Neural crest cell (in vitro differentiated cells): ENCODE measurements at places on chromosomes 13 and 19.

- DNase-seq, result no peak
Measured at GRCh38 chr19:4586691-4587090, 27.2 kb upstream of the SEMA6B start.

DNA sequence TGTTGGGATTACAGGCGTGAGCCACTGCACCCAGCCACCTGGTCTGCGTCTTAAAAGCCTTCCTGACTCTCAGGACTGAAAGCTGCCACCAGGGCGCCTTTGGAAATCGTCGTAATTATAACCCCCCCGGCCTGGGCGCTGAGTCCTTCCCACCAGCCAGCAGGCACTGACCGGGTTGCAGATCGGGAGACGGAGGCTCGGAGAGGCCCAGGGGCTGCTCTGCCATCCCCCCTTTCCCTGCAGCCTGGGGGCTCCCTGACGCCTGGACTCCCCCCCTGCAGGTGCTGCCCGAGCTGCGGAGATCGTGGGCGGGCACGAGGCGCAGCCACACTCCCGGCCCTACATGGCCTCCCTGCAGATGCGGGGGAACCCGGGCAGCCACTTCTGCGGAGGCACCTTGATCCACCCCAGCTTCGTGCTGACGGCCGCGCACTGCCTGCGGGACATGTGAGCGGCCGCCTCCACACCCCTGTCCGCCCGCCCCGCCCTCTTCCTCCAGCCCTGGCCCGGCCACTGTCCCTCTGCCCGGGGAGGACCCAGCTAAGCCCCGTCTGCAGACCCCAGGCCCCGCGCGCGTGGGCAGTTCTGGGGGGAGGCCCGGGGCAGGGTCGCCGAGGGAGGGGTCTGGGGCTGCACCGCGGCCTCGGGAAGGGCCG, 2.5 kb downstream of the PRTN3 start:
- DNase-seq, result no peak

GRCh38 chr13:42551611-42552010, 22.3 kb upstream of the TNFSF11 start:
- DNase-seq, result no peak

- DNase-seq, result no peak
Measured at GRCh38 chr19:14410091-14411051, 8.8 kb downstream of the DDX39A start.

- no peak for DNase-seq
Measured at GRCh38 chr19:37098570-37098969, 20.3 kb downstream of the ZNF420 start.

GRCh38 chr19:42075364-42075615, 676 bp upstream of the ZNF574 start:
- no peak for DNase-seq

DNA sequence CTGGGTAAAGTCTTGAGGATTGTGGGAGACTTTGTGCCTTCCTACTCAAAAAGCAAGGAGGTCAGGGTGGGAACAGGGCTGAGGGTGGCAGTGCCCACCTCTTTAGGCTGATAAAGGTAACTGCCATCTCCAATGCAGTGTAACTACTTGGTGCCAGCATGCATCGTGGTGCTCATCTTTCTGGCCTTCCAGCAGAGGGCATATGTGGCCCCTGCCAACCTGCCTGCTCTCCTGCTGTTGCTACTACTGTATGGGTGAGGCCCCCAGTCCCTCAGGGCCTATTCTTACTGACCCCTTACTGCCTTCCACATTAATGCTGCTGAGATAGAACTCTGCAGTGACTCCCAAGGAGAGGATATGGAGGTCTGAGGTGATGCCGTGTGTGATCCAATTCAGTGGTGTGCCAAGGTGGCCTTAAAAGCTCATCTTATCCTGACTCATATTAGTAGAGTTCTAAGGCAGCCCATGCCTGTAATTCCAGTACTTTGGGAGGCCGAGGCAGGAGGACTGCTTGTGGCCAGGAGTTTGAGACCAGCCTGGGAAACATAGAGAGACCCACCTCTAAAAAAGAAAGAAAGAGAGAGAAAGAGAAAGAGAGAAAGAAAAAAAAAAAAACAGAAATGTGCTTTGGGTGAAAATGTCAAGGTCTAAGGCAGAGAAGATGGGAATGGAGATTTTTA, 9.7 kb upstream of the ARHGAP45 start:
- no peak for DNase-seq

- no peak for DNase-seq
Measured at GRCh38 chr13:80612804-80613203, 271.9 kb upstream of the SPRY2 start.

- DNase-seq, result no peak
Measured at GRCh38 chr13:90553159-90553558, 794.3 kb upstream of the MIR17HG start.

DNA sequence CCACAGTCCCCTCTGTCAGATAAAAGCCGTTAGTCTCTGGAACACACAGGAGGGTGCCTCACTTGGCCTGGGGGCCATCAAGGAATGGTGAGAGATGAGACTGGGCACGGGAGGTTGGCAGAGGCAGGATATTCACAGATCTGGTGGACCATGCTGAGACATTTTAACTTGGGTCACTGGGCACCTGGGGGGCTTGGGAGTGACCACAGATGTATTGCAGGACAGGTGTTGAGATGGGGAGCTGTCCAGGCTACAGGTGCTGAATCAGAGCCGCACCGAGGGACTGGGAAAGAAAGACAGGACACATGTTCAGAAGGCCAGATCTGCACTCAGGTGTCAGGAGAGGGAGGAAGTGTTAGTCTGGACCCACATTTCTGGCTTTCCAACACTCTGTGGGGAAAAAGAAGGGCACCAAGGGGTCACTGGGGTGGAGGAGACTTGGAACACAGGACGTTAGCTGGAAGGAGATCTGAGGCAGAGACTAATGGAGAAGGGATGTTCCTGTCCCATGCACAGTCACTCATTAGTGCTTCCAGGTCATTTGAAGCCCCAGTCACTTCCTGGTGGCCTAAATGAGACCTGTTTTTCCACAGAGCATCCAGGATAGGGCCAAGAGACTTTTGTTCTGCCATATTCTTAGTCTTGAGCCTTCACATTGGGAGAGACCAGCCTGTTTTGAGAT, 56.1 kb downstream of the CHST8 start:
- no peak for DNase-seq

- DNase-seq, result no peak
Measured at GRCh38 chr13:112634102-112634501, 46.1 kb upstream of the TUBGCP3 start.

DNA sequence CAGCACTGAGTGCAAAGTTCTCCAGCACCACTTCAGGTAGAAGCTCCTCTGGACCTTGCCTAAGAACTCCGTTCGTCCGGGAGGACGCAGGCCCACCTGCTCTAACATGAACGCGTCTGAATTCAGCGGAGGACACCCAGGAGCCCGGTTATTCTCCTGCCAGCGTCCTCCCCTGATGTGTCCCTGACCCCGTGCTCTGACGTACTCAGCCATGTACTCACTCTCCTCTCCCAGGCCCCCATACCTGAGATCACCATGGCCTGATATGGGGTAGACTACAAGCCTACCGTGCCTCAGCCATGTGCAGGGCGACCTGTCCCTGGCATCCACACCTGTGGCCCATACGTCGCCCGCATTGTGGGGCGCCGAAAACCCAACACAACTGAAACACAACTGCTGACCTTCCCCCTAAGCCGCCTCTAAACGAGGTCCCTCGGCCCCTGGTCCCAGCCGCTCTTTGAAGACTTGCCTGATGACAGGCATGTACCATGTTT, 744 bp upstream of the ZNF584 start:
- no peak for DNase-seq

- DNase-seq, result no peak
Measured at GRCh38 chr19:39479916-39480315, 722 bp upstream of the TIMM50 start.

GRCh38 chr19:39645800-39646411, 9.8 kb upstream of the LGALS16 start:
- peak; percentile 38 for DNase-seq

DNA sequence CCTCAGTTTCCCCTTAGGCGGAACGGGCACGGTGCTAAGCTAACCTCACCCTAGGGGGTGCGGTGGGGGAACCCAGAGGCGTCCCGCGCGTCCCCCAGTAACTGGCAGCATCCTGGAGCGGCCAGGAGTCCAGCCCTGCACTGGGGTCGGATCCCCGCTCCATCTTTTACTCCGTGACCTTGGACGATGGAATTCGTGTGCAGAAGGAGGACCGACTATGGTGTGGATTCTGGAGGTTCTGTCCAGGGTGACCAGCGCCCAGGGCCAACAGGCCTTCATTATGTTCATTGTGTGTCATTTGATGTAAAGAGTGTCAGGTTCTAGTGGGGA, 630 bp downstream of the SPPL2B start:
- DNase-seq, result no peak

DNA sequence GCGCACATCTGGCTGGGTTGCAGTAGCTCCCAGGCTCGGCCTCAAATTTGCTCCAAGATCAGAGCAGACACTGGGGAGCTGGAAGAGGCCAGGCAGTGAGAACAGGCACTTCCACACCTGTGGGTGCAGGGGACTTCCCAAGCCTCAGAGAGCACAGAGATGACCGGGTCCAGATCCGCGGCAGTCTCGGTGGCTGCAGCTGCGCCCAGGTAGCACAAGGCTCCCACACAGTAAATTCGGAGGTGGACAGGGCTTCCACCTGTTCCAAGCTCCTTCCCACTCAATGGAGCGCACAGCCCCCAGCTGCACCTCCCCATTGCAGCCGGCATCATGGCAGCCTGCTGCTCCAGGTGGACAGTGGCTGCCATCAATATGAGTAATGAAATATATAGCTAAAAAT, 1417.4 kb upstream of the SLC10A2 start:
- DNase-seq, result no peak

- no peak for DNase-seq
Measured at GRCh38 chr13:75319254-75319653, 162.7 kb downstream of the TBC1D4 start.

DNA sequence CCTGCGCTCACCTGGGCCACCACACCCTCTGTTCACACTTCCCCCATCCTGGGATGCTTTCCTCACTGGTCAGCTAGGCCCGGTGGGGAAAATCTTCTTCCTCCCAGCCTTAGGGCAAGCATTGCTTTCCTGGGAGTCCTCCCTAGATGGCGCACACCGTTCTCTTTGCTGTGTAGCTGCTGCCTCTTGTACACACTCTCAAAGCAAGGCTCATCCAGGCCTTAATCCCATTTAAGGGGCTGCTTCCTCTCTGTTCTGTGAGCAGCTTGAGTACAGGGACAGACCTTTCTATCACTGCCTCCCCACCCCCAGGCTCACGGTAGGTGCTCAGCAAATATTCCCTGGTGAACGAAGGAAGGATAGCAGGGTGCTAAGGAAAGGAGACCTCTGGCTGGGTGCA, 11.1 kb downstream of the SLC7A10 start:
- DNase-seq, result peak; percentile 37

DNA sequence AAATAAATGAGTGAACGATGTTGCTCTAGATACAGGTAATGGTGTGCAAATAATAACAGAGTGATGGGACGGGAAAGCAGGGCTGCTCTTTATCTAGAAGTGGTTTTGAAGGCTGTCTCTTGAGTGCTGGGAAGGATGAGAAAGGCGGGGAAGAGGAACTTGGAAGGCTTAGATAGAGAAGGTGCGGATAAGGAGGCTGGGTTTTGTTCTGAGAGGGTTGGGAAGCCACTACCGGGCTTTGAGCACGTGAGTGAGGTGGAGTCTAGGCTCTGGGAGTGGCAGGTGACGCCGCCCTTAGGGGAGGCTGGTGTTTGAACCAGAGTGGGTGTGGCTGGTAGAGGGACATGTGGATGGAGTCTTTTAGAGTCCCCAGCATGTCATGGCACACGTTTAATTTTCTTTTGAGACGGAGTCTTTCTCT, 811 bp downstream of the ARMC6 start:
- peak; percentile 8 for DNase-seq

DNA sequence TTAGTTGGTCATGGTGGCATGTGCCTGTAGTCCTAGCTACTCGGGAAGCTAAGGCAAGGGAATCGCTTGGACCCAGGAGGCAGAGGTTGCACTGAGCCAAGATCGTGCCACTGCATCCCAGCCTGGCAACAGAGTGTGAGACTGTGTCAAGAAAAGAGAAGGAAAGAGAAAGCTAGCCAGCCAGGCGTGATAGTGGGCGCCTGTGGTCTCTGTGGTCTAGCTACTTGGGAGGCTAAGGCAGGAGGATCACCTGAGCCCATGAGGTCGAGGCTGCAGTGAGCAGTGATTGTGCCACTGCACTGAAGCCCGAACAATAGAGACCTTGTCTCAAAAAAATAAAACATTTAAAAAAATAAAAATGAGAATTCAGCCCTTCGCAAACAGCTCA, 33.3 kb downstream of the TIMM13 start:
- DNase-seq, result no peak

GRCh38 chr19:47432091-47432490, 12.8 kb upstream of the MEIS3 start:
- DNase-seq, result no peak

- no peak for DNase-seq
Measured at GRCh38 chr13:65036999-65037398, 2193.1 kb downstream of the PCDH9 start.

GRCh38 chr19:43774103-43774939, 6.5 kb downstream of the KCNN4 start:
- peak; percentile 72 for DNase-seq

GRCh38 chr19:6588508-6589345, 2.2 kb downstream of the CD70 start:
- DNase-seq, result no peak

GRCh38 chr13:102386461-102386860, 15.4 kb downstream of the FGF14 start:
- DNase-seq, result no peak

DNA sequence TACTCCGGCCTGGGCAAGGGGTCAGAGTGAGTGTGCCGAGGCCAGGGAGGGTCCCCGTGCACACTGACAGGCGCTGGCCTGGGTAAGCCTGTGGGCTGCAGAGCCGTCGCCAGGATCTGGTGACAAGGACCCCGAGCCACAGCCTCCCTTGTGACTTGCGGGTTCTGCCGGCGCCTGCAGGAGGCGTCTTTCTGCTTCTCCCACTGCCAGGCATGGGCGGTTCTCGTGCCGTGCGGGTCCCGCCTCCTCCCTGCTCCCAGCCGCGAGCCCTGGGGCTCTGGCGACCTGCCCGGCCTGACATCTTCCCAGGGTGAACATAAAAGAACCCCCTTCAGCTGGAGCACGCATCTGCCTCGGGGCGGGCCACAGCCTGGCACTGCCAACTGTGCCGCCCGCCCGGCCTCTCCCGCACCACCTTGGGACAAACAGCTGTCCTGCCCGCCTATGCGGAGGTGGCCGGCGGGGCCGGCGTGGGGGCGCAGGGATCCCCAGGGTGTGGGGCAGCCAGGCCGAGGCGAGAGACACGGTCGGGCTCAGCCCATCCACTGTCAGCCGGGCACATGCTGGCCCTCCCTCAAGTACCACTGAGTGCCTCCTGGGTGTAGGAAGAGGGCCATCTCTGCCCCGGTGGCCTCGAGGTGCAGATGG, 1.5 kb upstream of the HCN2 start:
- peak; percentile 65 for DNase-seq

DNA sequence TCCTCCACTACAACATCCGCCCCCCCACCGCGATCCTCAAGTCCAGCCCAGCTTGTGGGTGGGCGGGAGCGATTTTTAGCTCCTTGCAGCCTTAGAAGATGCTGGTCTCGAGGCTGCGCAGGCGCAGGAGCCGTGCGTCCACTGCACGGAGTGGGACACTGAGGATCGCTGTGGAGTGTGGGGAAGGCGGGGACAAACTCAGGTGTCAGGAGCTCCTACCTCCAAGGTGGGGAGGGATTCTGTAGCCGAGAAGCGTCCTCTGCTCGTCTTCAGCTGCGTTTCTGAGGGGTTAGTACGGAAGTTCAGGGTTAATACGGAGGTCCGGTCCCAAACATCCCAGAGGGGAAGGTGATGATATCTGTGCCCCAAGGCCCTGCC, at the start of gene RTBDN:
Gene RTBDN, minus strand, starts transcription at position 14 of the 378 bp plus-strand sequence. CDS start 4,600 bp downstream, outside the sequence.
- DNase-seq, result no peak

GRCh38 chr19:33630880-33631608, 9.3 kb downstream of the CHST8 start:
- DNase-seq, result no peak

- no peak for DNase-seq
Measured at GRCh38 chr13:72792640-72793039, 10.7 kb downstream of the PIBF1 start.

GRCh38 chr19:42472402-42473147, 29.8 kb upstream of the CXCL17 start:
- DNase-seq, result no peak
